ENCODE measurements at places on chromosomes 7 and 10.

DNA sequence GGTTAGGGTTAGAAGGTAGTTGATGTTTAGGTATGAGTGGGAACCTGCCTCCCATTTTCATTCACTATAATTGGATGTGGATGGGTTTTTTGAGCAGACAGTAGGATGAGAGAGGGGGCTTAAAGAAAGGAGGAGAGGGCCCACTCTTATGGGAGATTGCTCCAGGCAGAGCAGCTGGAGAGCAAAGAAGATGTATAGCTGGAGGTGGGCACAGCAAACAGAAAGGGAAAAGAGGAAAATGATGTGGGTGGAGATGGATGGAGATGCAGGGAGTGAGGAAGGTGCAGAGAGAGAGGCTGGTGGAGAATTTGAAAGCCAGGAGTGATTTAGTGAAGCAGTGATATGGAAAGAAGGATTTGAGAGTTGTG lies 29.9 kb downstream of the LSMEM1 start:
- no peaks in the 10 kb centered on the region for H3K36me3 ChIP-seq
- H3K27me3 ChIP-seq: peaks cover 19% of the 10 kb centered on the region
- peaks cover 11% of the 10 kb centered on the region for H3K4me1 ChIP-seq
- DNase-seq: no peak
- H3K4me3 ChIP-seq: no peak overlapping the region

DNA sequence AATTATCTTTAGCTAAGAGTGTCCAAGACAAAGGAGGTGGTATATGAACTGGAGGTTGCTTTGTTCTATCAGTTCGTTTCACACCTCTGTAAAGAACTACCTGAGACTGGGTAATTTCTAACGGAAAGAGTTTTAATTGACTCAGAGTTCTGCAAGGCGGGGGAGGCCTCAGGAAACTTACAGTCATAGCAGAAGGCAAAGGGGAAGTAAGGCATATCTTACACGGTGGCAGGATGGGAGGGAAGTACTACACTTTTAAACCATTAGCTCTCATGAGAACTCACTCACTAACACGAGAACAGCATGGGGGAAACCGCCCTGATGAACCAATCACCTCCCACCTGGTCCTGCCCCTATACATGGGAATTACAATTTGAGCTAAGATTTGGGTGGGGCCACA lies 1202.3 kb upstream of the LRRTM3 start:
- no peaks in the 10 kb centered on the region for H3K36me3 ChIP-seq
- no peak overlapping the region for H3K4me3 ChIP-seq
- no peaks in the 10 kb centered on the region for H3K4me1 ChIP-seq
- H3K27ac ChIP-seq: no peak overlapping the region
- H3K27me3 ChIP-seq: no peaks in the 10 kb centered on the region
- DNase-seq: no peak

DNA sequence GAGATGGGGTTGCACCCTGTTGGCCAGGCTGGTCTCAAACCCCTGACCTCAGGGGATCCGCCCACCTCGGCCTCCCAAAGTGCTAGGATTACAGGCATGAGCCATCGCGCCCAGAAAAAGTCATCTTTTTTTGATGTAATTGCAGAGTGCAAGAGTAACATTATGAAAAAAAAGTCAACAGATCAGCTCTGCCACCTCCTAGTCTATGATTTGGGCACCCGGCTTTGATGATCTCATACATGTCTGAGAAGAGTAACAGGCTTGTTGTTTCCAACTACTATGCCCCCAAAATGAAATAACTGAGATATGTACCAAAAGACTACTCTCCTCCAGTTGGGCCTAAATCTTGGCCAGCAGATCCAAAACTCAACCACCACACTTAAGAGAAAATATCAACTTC lies 40.8 kb downstream of the VOPP1 start:
- H3K27ac ChIP-seq: no peak overlapping the region
- no peak overlapping the region for H3K4me3 ChIP-seq
- peaks cover 5% of the 10 kb centered on the region for H3K4me1 ChIP-seq
- no peaks in the 10 kb centered on the region for H3K36me3 ChIP-seq
- DNase-seq: no peak
- no peaks in the 10 kb centered on the region for H3K27me3 ChIP-seq

DNA sequence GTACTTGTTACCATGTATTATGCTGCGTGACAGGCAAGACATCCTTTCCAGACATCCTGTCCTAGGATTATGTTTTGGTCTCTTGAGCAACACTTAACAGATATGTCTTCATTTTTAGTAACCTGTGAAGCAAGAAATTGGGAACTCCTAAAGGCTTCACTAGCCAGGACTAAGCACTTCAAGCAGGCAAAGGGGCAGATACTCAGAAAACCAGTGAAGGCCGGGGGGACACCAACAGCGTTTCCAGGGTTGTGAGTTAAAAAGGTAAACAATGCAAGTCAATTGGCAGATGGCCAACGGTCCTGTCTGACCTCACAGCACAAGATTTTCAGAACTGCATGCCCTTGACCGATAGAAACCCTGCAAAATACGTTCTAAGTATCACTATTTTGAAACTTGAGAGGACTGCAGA lies 77.6 kb upstream of the SFMBT2 start:
- peaks cover 11% of the 10 kb centered on the region for H3K27me3 ChIP-seq
- peaks cover 12% of the 10 kb centered on the region for H3K4me1 ChIP-seq
- H3K4me3 ChIP-seq: no peak overlapping the region

- peaks cover 17% of the 10 kb centered on the region for H3K4me1 ChIP-seq
- no peak for DNase-seq
- H3K4me3 ChIP-seq: no peak overlapping the region
- no peaks in the 10 kb centered on the region for H3K27me3 ChIP-seq
- no peak overlapping the region for H3K27ac ChIP-seq
Observed at GRCh38 chr10:14421941-14422340, 91.2 kb upstream of the FRMD4A start.

DNA sequence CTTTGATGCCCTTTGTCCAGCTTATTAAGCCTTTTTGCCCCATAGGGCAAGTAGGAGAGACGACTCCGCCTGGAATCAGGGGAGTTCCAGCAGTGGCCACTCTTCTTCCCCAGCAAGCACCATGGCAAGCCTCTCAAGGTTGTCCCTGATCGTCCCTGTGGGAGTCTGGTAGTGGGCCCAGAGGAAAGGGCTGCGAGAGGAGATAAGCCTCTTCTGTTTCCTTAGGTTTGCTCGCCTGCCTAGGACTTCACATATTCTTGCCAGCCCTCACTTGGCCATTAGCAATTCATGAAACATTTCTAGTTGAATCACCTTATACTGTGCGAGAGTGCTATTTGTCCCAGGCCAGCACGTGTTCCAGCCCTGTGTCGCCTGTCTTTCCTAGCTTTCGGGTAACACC lies 47.8 kb upstream of the CPN1 start:
- no peak overlapping the region for H3K4me3 ChIP-seq
- H3K36me3 ChIP-seq: no peaks in the 10 kb centered on the region
- no peak for DNase-seq
- no peaks in the 10 kb centered on the region for H3K4me1 ChIP-seq

- H3K4me1 ChIP-seq: peaks cover 10% of the 10 kb centered on the region
- H3K27me3 ChIP-seq: peaks cover 3% of the 10 kb centered on the region
- H3K4me3 ChIP-seq: no peak overlapping the region
Observed at GRCh38 chr7:2626498-2627117, 5.2 kb upstream of the TTYH3 start.

Measured in progenitor cell of endocrine pancreas (in vitro differentiated cells).